NCI-H1436 (cell line): ENCODE measurements at places on chromosomes 7 and 10.
A peak's percentile ranks its signal among the peaks of the same experiment; 100 is the strongest.

DNA sequence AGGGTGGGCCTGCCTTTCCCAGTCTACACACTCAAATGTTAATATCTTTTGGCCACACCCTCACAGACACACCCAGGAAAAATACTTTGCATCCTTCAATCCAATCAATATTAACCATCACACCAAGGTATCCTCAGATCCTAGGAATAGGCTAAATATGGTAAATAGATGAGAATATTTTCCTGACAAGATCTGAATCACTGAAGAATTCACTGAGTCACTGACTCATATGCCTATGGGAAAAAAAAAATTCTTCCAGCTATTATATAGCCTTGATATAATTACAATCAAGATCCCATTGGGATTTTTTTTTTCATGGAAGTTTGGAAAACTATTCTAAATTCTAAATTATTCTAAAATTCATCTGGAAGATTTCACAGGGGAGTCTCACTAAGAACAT, 65.8 kb downstream of the INHBA start:
- DNase-seq, result no peak

DNA sequence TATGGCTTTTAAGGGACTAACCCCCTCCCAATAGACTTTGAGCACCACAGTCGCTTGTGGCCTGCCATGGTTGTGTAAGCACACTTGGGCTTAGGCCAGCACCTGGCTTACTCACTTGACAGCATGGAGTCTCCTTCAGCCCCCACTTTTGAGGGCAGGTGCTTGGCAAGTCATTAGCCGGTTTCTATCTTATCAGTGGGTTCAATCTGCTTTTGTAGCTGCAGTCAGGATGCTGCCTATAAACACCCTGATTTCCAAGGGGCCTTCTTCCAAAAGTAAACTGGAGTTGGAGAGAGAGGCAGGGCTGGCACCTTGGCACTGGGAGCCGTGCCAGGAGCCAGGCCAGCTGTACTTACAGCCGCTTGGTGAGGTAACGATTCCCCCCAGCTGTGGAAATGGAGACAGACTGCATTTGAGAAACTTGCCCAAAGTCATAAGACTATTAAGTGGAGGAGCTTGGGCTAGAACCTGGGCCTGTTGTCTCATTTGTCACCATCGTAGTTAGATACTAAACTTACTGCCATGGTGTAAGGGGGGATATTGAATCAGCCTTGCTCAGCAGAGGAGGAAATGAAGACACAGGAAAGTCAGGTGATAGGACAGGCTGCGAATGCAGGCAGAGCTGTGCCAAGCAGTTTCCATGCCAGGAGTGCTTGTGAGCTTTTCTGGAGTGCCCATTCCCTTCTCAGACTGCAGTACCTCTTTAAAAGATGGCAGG, 92.2 kb upstream of the EFCAB10 start:
- peak; percentile 17 for DNase-seq

GRCh38 chr10:4546500-4546899, 279.5 kb upstream of the AKR1E2 start:
- DNase-seq, result no peak

- DNase-seq, result no peak
Observed at GRCh38 chr7:158056761-158057160, 530.9 kb downstream of the PTPRN2 start.

DNA sequence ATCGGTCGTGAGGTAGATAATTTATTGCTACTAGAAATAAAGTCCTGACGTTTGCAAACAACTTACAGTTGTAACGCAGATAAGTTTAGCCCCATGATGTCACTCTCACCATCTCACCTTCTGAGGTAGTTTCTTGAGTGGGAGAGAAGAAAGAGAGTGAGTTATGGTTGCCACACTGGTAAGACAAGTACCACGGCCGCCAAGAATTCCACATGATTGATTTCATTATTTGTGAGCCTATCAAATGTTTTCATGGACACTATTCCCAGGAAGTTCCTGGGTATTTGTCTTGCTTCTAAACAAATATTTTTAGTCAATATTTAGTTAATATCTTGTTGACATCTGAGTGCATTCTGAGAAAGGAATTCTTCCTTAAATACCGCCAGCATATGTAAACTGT, 339.4 kb upstream of the KIAA1217 start:
- no peak for DNase-seq

DNA sequence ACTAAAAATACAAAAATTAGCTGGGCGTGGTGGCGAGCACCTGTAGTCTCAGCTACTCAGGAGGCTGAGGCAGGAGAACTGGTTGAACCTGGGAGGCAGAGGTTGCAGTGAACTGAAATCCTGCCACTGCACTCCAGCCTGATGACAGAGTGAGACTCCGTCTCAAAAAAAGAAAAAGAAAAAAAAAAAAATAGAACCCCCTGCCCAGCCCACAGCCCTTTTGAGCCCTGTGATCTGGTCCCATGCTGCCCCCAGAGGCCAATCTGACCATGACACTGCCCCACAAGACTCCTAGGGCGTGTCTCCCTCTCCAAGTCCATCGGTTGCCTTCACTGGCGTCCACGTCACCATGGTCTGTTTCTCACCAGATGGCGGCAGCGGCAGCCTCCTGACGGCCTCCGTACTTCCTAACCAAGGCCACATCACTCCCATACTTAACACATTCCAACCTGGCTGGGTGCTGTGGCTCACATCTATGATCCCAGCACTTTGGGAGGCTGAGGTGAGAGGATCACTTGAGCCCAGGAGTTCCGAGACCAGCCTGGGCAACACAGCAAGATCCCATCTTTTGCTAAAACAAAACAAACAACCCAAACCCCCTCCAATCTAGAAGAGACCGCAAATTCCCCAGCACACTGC, 18.0 kb downstream of the STX1A start:
- no peak for DNase-seq

- no peak for DNase-seq
Observed at GRCh38 chr10:132742837-132743194, 43.1 kb downstream of the NKX6-2 start.

- DNase-seq, result no peak
Observed at GRCh38 chr7:47181746-47182361, 400.1 kb downstream of the TNS3 start.

GRCh38 chr7:20561908-20562307, 53.6 kb upstream of the ABCB5 start:
- no peak for DNase-seq

DNA sequence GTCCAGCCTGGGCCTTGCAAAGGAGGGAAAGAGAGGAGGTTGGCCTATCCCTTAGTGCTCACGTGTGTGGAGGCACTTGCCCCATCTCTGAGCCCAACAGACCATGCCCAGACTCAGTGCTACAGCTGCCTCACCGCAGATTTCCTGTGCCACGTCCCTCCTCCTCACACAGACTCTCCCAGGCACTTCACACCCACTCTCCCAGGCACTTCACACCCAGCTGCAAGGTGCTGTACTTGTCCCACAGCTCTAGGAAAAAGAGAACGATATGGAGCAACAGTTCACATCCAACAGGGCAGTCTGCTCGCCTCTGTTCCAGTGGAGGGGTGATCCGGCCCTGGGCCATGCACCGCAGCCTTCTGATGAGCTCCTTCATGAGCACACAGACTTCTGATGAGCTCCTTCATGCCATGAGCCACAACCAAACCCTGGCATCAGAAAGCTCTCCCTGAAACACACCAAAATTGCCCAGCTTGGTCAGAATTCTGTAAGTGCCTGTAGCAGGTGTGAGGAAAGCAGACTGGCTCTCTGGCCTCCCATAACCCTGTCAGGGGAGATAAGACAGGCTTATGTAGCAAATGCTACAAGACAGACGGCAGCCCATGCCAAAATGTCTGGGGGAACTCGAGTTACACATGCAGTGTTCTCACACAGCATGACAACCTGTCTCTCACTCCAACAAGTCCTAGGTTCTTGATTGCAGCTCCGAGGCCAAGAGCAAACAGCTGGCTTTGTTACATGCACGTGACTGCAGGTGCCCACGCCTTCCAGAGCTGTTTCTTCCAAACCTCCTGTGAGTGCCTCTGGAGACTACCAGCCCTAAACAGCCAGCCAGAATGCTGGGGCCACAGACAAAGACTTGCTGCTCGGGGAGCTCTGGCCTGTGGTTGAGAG, 348.5 kb downstream of the GRID1 start:
- DNase-seq, result peak; percentile 55

DNA sequence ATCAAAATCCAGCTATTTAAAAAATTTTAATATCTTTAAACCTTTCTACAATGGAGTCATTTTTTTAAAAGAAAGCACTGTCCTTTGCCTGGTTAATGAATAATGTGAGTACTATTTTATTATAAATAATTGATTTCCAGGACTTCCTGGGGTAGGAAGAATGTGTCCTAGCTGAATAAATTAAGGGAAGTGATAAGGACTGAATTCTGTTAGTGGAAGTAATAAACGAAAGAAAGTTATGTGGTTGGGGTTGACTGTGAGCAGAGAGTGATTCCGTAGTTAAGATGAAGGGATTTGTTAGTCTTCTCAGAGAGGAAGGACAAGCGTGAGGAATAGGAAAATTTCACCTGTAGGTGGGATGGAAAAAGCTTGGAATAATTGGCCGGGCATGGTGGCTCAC, 59.1 kb downstream of the AHCYL2 start:
- no peak for DNase-seq

DNA sequence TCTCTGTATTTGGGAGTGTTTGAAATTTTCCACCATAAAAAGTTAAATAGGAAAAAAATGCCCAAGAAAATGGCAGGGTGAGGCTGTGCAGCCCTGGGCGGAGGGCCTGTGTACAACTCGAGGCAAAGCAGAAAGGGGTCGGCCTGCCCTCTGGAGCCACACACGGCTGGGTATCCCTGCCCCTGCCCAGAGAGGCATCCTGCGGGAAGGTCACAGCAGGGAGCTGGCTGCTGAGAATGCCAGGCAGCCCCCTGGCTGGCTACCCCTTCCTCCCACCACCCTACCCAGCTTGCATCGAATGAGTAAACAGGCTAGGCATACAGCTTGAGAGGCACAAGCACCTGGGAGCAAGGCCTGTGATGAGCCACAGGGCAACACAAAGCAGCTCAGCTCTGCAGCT, 46.1 kb downstream of the CAMK2B start:
- no peak for DNase-seq

GRCh38 chr7:2821161-2821841, 22.8 kb downstream of the GNA12 start:
- no peak for DNase-seq

DNA sequence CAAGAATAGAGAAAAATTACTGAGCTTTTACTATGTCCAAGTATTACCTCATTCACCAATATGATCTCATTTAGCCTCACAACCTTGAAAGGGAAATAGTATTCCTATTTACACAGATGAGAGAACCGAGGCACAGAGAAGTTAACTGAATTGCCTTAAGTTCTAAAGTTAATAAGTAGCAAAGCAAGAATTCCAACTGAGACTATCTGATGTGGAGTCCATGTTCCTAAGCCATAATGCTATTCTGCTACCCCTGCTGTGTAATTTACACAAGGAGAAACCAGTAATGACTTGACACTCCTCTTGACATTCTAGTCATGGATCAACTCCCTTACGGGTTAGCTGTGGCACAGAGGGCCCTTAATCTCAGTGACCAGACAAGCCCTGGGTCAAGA, 60.7 kb downstream of the ABCB4 start:
- DNase-seq, result no peak

GRCh38 chr10:30842894-30843293, 188.8 kb downstream of the ZNF438 start:
- no peak for DNase-seq

GRCh38 chr10:112696592-112696991, 249.6 kb downstream of the VTI1A start:
- no peak for DNase-seq

DNA sequence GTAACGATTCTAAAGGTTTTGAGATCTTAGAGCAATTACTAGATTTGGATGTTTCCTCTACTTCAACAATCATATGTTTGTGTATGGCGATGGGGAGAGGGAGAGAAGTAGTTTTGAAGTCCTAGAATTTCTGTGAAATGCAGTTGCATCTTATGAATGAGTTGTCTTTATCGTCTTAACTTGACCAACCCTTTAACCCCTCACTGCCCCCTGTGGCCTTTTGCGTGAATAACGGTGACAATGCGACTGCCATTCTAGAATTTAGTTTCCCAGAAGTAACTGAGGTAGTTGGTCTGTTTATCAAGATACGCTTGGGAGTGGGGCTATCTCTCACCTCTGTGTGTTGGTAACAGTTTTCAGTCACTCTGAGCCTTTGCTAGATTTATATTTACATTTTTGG, 204.6 kb downstream of the HDAC9 start:
- no peak for DNase-seq

GRCh38 chr10:21498377-21498776, 27.1 kb downstream of the SKIDA1 start:
- no peak for DNase-seq

DNA sequence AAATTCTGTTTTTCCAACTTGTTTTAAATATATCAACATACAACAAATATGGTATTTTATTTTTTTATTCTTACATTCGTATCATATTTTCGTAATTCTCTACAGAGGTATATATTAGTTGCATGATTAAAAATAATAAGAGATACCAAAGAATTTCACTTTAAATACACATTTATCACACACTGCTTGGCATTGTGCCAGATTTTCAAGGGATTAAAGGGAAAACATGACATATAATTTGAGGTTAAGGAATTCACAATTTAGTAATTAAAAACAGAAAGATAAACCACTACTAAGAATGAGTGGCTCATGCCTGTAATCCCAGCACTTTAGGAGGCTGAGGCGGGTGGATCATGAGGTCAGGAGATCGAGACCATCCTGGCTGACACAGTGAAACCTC, 484.7 kb upstream of the SORCS1 start:
- no peak for DNase-seq

- peak; percentile 56 for DNase-seq
Observed at GRCh38 chr7:101993311-101993710, 175.9 kb downstream of the CUX1 start.

GRCh38 chr10:97002670-97003069, 170.6 kb downstream of the LCOR start:
- DNase-seq, result no peak

DNA sequence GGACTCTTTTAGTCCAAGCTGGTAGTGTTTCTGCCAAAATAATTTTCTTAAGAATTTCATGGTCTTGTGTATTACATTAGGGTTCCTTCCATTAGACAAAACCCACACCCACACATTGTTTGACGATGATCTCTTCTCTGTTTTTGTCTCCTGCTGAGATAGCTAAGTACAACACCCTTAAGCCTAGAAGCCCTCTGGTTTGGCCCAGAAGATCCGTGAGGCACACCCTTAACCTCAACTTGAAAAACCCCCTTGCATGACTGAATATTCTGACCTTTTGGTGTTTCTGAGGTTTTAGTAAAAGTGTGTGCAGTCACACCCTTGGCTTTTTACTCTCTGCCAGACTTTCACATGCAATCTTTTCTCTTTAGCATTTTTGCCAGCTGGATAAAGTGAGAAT, 29.3 kb upstream of the ERCC6 start:
- DNase-seq, result no peak

- peak; percentile 66 for DNase-seq
Observed at GRCh38 chr7:33905389-33906032, at the start of gene BMPER. BMPER (plus strand) TSS chr7:33905539; CDS start chr7:33905614, 75 bp downstream.

DNA sequence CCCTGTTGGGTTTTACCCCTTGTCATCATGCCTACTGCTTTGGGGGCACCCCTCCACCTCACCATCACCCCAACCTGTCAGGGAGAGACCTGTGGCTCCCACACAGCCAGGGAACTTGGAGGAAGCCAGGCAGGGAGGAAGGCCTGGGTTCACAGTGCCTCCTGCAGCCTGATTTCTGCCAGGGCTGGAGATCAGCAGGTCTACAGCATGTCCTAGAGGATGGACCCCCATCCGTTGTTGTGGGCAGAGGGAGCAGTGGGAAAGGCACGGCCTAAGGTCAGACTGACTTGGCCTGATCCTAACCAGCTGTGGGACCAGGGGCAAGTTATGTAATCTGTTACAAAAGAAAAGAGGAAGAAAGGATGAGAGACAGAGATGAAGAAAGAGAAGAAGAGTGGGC, 28.2 kb downstream of the ZCCHC24 start:
- no peak for DNase-seq

- DNase-seq, result no peak
Observed at GRCh38 chr10:548238-548901, 141.1 kb downstream of the DIP2C start.

GRCh38 chr7:1055491-1055955, 11.2 kb downstream of the GPR146 start:
- DNase-seq, result no peak
